Endodermal cell (in vitro differentiated cells): ENCODE measurements at places on chromosomes 2 and 18. TPM values are rescaled to one million over a fixed set of nuclear protein-coding genes. Genes with fewer than 3 reads are reported as not detected.
A peak's percentile ranks its signal among the peaks of the same experiment; 100 is the strongest.

DNA sequence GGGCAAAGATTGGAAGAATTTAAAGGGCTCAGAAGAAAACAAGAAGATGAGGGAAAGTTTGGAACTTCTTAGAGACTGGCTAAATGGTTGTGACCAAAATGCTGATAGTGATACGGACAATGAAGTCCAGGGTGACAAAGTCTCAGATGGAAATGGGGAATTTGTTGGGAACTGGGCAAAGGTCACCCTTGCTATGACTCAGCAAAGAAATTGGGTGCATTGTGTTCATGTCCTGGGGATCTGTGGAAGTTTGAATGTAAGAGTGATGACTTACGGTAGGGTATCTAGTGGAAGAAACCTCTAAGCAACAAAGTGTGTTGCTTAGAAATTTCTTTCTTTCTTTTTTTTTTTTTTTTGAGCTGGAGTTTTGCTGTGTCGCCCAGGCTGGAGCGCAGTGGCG, 6.0 kb upstream of the IL1A start:
- H3K27ac ChIP-seq: no peak overlapping the region
- H3K27me3 ChIP-seq: no peaks in the 10 kb centered on the region
- no peaks in the 10 kb centered on the region for H3K36me3 ChIP-seq
- H3K4me3 ChIP-seq: no peak overlapping the region
- no peaks in the 10 kb centered on the region for H3K4me1 ChIP-seq

GRCh38 chr2:17355608-17356329, 162.5 kb downstream of the RAD51AP2 start:
- no peaks in the 10 kb centered on the region for H3K36me3 ChIP-seq
- H3K27ac ChIP-seq: no peak overlapping the region
- H3K4me3 ChIP-seq: no peak overlapping the region
- DNase-seq: no peak
- peaks cover 9% of the 10 kb centered on the region for H3K4me1 ChIP-seq

GRCh38 chr2:237864940-237865622, 5.7 kb downstream of the RAMP1 start:
- H3K4me1 ChIP-seq: no peaks in the 10 kb centered on the region
- H3K4me3 ChIP-seq: no peak overlapping the region
- no peak overlapping the region for H3K27ac ChIP-seq
- peak; percentile 49 for DNase-seq

DNA sequence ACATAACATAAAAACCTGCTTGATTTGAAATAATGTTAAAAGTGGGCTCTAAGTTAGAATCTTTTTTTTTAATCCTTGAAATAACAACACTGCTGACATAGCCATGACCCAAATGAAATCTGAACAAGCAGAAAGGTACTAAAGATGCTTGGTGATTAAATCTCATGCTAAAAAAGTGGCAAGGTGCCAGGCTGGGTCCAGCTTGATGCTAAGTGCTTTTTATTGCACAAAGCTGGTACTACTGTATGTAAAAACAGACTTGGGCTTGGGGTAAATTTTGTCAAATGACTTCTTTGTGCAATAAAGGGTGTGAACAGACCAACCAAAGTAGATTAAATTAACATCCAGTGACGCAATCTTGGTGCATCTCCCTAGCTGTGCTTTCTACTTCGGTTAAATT, 13.4 kb downstream of the BCL11A start:
- no peaks in the 10 kb centered on the region for H3K27me3 ChIP-seq
- peaks cover 22% of the 10 kb centered on the region for H3K4me1 ChIP-seq
- no peak for DNase-seq
- peaks cover 13% of the 10 kb centered on the region for H3K36me3 ChIP-seq
- no peak overlapping the region for H3K27ac ChIP-seq

DNA sequence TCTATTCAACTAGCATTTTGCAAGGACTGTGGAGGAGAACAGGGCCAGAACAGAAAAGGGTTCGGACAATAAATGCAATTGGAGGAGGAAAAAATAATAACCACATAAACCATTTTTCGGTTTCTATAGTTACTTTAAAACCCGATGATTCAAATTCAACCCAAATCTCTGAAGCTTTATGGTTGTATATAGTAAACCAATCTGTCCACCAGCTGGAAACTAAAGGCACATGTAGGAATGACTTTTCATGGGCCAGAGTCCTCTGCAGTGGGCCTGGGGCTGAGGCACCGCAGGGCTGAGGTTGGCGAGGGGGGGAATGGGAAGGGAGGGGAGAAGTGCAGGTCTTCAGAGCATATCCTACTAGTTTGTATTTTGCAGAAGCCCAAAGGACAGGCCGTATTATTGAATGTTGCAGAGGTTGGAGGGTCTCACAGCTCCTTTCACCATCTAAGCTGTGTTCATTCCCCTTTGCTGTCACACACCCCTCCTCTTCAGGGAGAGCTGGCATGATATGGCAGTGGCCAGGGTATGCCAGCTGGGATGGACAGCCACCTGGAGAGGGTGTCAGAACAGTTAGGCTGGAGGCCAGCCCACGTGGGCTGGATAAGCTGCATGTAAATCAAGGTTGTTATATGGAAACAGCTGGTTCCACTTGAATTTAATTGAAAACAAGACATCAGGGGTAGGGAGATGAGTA, 267.1 kb downstream of the PRKCE start:
- H3K4me1 ChIP-seq: no peaks in the 10 kb centered on the region

Gene CXCR1
- not detected in 3 replicates for total RNA-seq
